ENCODE measurements at places on chromosomes 3 and 15.

- no peak for DNase-seq
Observed at GRCh38 chr3:38960042-38960622, 91.6 kb downstream of the SCN11A start.

GRCh38 chr15:38861108-38861507 is 296.5 kb upstream of the RASGRP1 start:
- no peak for DNase-seq

DNA sequence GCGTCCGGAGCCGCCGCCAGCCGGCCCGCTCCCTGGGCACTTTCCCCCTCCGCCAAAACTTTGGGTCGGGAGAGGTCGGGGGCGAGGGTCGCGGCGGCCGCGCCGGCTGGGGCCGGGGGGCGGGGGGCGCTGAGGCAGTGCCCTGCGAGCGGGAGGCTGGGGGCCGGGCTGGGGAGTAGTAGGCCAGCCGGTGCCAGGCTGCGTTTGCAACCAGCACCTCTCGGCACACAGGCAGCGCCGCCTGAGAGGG is 452 bp downstream of the BBX start:
- no peak for DNase-seq

GRCh38 chr3:194577986-194578905 is 55.0 kb downstream of the TMEM44 start:
- peak; percentile 96 for DNase-seq

DNA sequence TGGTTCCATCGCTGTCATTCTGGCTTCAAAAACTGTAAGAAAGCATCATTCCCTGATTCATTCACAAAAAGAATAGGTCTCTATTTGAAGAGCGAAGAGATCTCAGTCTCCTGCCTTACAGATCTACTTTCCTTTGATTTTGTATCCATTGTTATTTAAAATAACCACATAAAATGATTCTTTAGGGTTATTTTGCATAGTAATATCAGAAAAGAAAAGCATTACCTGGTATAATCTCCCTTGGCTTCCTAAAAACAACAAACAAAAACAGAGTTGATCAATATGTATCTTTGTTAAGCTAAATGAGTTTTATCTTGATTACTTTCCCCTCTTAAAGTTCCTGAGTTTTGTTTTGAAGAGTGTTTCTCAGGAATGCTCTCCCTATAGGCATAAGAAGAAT is 126.6 kb upstream of the LMOD3 start:
- DNase-seq = no peak

DNA sequence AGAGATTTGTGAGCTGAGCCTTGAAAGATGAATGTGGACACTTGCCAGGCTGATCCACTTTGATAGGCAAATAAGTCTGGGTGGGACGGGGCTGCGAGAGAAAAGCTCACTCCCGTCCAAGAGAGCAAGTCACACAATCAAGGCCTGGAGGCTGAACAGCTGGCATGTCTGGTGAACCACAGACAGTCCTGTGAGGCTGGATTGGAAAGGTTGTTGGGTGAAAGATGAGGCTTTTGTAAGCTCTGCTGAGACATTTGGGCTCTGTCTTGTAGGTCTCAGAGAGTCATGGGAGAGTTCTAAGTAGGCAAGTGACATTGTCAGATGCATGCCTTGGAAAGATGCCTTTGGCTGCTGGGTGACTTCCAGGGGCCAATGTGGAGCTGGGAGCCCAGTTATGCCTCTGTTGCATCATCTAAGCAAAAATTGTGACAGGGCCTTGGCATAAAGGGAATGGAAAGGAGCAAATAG is 38.5 kb downstream of the RPLP1 start:
- no peak for DNase-seq
